ENCODE measurements at places on chromosomes 13 and 19.

DNA sequence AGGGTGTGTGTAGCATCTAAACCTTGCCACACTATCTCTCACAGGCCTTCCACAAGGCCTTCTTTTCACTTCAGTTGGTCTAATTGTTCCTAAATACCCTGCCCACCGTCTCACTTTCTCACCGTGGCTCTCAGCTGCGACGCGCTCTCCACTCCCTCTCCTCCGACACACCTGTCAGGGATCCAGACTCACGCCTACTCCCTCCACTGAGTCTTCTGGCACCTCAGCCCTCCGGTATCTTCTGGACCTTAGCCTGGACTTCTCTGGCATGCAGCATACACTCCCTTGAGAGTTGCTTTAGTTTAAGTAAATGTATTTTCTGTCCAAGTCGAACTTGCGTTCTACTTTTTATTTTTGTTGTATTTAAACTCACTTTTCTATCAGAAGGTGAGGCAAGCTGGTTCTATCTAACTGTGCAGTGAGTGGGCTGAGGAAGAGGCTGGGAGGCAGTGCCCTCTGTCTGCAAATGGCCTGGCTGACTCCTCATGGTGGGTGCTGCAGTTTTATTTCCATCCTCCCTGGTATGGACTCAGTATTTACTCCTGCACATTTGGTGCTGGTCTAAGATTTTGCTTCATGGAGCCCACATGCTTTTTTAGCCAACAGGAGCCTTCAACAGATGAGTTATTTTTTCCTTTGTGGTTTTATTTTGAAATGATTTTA is 28.5 kb upstream of the ARGLU1 start:
- no peak for DNase-seq

GRCh38 chr13:114064450-114065140 is 67.8 kb downstream of the RASA3 start:
- peak; percentile 43 for DNase-seq

GRCh38 chr13:82647540-82647939 is 1234.7 kb downstream of the SLITRK1 start:
- no peak for DNase-seq

DNA sequence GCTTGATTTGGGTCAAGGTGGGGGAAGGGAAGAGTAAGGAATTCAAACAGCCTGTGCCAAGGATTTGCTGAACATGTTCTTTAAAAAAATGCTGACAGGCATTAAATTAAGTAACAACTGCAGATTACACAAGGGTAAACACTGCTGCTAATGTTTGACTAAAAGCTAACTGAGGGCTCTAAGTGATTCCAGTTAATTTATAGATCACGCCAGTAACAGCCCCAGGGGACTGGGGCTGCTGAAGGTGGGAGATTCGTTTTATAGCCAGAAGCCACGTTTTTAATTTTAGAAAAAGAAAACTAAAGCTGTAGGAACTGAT is 321.7 kb downstream of the DLEU7 start:
- DNase-seq, result no peak

DNA sequence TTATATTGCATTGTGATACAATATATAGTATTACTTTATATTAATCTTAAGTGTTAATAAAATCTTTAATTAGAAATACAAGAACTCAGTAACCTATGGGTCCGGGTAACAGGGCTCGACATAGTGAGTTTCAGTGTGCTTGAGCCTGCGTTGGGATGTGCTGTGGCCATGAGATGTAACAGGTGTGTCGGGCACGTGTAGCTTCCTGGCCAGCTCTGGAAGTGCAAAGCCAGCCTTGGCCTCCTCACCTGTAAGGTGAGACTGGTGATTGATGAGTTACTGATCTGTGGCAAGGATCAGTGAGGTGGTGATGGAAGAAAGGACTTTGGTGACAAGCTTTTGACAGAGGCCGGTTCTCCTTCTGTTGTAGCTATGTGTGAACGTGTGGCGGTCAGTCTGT is 19.2 kb downstream of the ATP4B start:
- DNase-seq, result no peak

DNA sequence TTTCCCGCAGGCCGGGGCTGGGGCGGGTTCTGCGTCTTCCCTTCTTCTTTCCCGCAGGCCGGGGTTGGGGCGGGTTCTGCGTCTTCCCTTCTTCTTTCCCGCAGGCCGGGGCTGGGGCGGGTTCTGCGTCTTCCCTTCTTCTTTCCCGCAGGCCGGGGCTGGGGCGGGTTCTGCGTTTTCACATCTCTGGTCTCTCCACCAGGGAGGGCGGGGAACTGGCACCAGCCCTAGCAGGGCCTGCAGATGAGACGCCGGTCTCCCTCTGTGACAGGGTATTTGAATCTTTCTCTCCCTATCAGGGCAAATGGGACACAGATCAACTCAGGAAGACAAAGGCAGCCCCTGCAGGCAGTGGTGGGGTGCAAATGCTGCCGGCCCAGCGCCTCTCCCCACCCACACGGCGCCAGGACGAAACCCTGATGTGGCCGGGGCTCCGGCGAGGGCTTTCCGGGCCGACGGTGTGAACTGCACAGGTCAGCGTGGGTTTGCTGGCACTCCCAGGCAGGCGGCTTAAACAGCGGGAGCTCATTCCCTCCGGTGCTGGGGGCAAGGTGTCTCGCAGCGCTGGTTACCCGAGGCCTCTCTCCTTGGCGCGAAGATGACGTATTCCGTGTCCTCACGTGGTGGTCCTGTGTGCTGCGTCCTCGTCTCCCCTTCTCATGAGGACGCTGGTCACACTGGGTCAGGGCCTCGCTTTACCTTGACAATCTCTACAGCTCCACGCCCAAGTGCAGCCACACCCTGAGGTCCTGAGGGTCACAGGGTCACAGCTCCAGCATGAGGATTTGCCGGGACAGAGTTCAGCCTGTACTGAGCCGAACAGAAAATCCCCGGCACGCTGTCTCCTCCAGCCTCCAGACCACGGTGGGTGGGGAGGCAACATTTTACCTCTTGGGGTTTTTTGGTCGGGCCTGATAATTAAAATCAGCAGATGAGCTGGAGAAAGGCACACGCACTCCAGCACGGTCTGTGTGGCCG is 717 bp upstream of the C13orf46 start:
- DNase-seq, result no peak

GRCh38 chr19:4019578-4019977 is 12.0 kb downstream of the PIAS4 start:
- DNase-seq, result no peak

GRCh38 chr13:35961461-35962220 is 169.5 kb downstream of the DCLK1 start:
- no peak for DNase-seq

DNA sequence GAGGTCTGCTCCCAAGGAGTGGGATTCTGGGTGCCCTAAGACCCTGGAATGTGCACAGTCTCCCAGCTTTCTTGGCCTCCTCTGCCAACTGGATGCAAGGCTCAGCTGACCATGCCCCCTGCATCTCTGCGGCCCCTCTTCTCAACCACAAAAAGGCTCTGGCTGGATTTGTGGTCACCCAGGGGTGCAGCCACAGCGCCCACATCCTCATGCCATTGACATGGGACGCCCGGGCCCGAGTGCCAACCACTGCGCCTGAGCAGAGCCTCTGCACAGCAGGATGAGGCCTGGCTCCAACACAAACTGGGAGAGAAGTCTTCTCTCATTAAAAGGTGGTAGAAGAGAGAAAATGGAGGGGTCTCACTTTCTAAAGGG is 103.5 kb downstream of the FOXO1 start:
- peak; percentile 84 for DNase-seq

- peak; percentile 96 for DNase-seq
Observed at GRCh38 chr19:58154679-58155648, 4.4 kb upstream of the ZNF329 start.

DNA sequence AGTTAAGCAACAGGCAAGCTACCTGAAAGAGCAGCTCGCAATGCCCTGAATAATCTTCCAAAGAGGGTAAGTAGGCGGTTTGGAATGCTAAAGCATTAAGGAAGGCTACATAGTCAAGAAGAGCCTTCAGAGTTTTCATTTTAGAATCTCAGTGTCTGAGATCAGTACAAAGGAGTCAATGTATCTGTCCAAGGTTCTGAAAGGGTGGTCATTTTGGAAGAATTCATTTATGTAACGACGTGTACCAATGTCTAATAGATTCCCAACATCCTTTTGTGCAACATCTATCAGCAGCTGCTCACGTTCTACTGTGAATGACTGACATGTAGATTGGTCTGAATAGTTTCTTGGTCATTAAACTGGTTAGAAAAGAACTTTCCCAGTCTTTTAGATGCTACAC is 15.2 kb downstream of the ZNF665 start:
- no peak for DNase-seq

DNA sequence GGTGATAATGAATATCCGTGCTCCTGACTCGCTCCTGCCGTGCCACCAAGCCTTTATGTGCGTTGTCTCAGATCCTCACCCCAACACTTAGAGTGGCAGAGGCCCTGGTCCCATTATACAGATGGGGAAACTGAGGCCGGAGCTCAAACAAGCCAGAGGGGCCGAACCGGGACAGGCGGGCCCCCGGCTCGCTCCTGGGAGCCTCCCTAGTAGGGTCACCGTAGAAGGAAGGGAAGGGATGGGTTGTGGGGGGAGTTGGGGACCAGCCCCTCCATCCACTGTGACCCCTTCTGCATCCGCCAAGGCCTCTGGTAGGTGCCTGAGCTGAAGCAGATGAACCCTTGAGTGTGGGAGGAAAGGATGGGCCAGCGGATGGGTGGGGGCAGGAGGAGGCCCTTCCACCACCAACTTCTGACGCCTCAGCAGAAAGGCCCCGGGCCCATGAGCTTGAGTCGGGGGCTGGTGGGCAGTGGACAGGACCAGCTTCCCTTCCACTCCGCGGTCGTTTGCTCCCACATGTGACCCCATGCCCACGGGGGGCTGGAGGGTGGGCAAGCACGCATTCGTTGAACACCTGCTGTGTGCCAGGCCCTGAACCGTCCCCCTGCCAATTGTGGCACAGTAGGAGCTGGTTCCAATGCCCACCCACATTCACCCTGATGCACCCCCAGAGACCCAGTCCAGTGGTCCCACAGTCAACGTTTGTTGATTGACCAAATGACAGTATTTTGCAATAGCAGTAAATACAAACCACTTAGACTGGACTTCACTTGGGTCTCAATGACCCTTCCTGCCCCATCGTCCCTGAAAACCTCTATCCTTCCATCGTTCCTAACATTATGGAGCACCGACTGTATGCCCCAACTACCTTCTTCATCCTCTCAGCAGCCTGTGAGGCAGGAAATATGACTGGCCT is 24.2 kb upstream of the TCF3 start:
- no peak for DNase-seq

GRCh38 chr13:45748941-45749759 is 47.0 kb downstream of the CBY2 start:
- DNase-seq, result no peak

DNA sequence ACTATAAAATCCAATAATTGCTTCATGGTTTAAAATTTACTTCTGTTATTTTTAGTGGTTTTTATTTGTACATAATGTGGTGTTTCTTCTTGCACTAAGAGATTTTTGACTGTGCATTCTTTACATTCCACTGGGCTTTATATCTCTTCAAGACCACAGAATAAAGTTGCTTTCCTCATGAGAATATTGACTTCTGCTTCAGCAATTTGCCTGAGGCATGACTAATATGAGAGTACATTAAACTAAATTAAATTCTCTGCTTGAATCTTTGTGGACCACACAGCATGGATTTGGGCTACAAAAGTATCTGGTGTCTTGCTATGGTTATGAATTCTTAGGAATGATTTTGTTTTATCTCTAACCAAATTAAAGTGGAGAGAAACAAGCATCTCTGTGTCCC is 1463.4 kb upstream of the PCDH20 start:
- DNase-seq, result no peak

DNA sequence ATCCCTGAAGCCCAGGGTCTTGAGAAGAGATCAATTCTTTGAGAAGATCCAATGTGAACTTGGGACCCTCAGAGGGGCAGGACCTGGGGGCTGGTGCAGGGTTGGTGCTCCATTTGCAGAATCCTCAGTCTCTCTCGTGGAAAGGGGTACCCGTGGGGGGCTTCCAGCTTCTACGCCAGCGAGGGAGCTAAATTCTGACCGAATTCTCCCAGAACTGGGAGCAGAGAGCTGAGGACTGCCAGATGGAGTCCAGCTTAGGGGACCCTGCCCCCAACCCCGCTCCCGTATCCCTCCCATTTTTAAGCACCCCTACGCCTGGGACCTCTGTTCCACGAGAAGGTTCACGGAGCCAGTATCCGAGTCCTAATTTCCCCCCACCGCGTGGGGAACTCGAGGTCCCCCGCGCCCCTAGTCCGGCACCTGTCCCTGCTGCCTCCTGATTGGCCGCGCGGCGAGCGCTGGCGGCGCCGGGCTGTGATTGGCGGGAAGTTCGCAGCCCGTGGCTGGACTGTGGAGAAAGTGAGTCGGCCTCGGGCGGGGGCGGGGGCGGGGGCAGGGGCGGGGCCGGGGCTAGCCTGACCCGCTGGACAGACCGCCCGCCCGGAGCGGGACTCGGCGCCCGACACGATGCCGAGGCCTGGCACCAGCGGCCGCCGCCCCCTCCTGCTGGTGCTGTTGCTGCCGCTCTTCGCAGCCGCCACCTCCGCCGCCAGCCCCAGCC is 4.4 kb upstream of the LTBP4 start:
- peak; percentile 82 for DNase-seq

DNA sequence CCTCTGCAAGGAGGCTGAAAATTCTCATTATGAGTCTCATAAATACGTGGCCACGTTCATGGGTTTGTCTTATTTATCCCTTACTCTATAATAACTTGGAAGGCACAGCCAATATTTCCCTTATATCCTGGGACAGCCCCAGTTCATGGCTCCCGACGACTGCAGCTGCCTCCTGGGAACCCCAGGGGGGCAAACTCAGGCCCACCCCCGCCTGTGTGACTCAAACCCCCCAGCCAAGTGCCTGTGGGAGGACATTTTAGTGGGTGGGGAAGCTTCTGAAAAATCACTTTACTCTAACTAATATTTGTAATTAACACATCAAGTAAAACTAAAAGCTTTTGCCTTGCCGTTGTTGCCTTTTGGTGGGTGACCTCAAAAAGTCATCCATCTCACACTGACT is 14.3 kb downstream of the RASA3 start:
- DNase-seq, result peak; percentile 45

DNA sequence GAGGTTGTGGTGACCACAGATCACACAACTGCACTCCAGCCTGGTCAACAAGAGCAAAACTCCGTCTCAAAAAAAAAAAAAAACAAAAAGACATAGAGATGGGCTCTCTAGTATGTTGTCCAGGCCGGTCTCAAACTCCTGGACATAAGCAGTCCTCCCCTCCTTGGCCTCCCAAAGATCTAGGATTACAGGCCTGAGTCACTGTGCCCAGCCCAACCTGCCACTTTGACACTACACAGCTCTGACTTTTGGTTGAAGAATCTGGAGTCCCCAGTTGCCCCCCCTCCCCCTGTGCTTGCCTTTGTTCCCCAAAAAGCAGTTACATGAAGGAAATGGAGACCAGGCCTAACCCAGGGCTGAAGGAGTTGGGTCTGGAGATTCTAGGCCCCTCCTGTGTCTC is 12.9 kb downstream of the CARM1 start:
- DNase-seq, result peak; percentile 46
